ENCODE measurements at places on chromosomes 13 and 19.

DNA sequence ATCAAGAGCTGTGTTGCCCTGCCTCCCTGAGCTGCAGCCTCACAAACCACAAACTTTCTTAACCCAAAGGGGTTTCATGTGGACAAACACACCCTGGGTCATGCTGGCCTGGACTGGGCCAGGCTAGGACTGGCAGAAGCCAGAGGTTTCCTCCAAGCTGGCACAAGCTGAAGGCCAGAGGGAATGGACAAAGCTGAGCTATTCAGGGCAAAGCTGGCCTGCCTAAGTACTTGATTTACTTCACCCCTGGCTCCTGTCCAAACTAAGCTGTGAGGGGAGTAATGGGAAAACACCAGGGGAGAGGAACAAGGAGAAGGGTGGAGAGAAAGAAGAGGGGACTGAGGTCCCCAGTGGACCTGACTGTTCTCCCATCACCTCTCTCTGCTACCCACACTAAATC, 6.2 kb downstream of the CPAMD8 start:
- no peak for DNase-seq

GRCh38 chr13:105471673-105472072, 1063.8 kb downstream of the EFNB2 start:
- no peak for DNase-seq

GRCh38 chr19:55088543-55089341, 13.1 kb downstream of the EPS8L1 start:
- DNase-seq = peak; percentile 55

DNA sequence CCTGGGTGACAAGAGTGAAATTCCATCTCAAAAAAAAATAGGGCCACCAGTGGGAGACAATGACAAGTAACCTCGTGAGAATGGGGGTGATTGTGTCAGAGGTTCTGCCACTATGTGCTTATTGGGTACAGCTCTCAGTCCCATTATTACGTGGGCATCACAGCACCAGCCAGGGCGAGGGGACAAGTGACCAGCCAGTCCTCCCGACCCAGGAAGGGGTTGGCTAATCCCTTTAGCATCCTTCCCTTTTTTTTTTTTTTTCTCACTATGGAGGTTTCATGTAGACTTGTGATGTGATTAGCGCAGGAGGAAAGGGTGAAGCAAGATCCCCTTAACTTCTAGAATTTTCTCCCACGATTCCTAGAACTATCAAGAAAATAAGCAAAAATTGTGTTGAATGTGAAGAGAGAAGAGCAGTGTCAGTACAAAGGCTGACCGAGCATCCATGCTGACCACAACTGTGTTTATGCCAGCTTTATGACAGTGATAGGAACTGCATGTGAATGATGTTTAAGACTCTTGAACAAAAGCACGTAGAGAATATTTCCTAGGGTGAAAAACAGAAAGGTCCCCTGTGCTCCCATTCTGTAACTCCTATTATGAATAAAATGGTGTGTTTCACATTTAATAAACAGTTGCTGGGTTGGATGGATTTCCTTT, 50.0 kb downstream of the ALOX5AP start:
- no peak for DNase-seq

DNA sequence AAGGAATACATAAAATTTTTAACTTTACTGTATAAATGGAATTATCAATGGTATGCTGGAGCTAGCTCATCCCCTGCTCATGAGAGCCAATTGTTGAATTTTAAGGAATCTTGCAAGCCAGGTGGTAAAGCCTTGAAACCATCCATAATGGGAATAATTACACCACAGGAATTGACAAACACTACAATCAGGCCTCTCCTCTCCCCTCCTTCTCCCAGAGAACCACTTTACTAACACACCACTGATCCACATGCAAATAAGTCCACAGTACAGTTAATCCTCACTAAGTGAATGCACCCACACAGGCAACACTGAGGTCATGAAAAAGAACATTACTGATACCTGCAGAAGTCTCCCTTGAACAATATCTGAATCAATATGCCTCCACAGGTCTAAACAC, 140.5 kb downstream of the KLF12 start:
- DNase-seq = no peak

- no peak for DNase-seq
Measured at GRCh38 chr13:108574856-108575255, 54.6 kb upstream of the MYO16 start.

GRCh38 chr13:105462098-105462497, 1073.4 kb downstream of the EFNB2 start:
- DNase-seq = no peak

DNA sequence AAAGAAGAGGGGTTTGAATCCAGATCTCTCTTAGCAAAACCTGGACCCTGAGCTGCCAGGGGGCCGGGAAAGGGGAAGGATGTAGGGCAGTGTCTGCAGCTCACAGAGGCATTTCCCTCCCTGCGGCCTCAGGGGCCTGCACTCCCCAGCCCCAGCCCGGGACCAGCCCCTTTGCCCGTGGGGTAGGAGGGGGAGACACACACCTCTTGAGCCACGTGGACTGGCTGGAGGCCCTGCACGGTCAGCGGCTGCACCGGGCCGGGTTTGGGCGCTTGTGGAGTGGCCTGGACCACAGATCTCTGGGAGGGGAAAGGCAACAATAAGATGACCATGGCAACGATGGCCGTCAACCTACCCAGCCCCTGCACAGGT, 26.9 kb downstream of the RFX1 start:
- DNase-seq = no peak

- DNase-seq = peak; percentile 43
Measured at GRCh38 chr19:49497047-49497788, 984 bp downstream of the RPS11 start.

- DNase-seq = peak; percentile 45
Measured at GRCh38 chr13:100100115-100100879, 11.4 kb downstream of the PCCA start.

GRCh38 chr19:56597696-56598095, 2.6 kb downstream of the ZNF71 start:
- peak; percentile 29 for DNase-seq

DNA sequence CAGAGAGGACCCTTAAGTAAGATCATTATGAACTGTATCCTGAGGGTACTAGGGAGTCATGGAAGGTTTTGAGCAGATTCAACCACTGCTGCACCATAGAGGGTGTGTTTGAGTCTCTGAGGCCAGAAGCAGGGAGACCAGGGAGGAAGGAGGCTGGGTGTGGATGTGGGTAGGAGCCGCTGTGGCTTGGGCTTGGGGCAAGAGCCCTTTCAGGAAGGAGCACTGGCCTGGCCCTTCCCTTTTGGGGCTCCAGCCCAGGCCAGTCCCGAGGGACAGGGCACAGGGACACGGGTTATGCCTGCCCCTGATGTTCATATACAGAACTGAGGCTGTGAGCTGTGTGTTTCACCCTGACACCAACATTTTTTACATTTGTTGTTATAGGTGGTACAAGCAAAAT, 7.2 kb downstream of the CIC start:
- DNase-seq = no peak

DNA sequence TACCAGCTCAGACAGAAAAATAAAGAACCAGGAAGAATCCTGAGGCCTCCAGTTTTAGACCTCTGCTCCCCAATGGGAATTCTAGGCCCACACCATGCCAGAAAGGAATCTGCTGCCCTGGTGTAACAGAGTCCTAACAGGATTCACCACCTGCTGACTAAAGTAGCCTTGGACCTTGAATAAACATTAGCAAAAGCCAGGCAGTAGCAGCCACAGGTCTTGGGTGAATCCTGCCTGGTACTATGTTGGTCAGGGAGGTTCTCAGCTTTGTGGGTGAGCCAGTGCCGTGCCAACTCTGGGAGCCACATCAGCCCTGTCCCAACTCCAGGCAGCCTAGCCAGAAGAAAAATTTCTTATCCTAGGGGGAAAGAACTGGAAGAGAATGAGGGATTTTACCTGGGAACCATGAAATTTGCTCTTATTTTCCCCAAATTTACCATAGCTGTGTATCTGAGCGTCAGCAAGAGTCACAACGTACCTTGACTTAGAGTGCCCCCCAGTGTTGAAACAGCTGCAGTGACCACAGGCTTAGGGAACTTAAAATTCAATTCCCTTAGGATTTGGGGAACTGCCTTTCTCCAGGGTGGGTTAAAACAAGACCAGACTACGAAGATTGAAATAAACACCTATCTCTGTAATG, 1895.6 kb upstream of the PRR20A start:
- DNase-seq = no peak

- DNase-seq = no peak
Measured at GRCh38 chr13:114081761-114082681, 50.4 kb downstream of the RASA3 start.

- DNase-seq = no peak
Measured at GRCh38 chr13:72205773-72206172, 338.8 kb upstream of the DACH1 start.

- DNase-seq = no peak
Measured at GRCh38 chr19:1015782-1016646, 4.9 kb downstream of the TMEM259 start.

DNA sequence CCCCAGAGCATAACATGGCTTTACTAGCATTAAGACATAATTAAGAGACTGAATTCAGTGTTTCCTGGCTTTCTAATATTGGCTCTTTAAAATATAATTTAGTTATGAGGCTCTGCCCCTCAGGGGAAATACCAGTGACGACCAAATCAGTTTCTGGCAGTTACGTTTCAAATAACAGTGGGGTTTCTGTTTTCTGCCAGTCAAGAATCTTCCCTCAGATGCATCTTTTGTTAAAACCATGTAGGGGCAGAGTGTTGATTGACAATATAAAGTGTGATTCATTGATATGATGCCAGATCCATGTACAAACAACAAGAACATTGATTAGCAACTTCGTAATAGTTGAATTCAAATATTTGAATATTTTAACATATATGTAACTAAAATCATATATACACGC, 1169.7 kb downstream of the DIAPH3 start:
- no peak for DNase-seq

GRCh38 chr19:4278010-4278409, 1.1 kb upstream of the SHD start:
- DNase-seq = no peak

DNA sequence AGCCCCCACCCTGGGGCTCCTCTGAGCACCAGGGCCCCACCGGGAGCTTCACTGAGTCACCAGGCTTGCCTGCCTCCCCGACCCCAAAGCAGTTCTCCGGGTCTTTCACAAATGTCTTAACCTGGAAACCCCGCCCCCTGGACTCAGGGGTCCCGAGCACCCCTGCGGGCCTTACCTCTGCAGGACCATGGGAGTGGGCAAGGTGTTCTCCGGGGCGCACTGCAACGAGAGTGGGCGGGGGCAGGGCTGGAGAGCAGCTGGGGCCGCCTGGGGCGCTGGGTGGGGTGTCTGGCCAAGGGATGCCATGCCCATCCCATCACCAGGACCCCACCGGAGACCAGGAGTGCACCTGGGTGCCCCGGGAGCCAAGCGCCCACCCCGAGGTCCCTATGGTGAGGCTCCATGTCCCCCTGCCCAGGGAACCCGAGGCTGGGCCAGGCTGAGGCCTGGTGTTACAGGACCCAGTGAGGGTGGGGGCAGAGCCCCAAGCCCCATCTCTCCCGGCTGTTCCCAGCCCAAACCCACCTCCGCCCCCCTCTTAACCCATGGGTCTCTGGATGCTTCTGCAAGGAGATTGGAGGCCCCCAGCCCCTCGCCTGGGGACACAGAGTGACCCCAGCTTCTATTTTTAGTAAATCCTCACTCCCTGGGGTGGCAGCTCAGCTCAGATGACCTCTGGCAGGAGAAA, 10.9 kb downstream of the MKNK2 start:
- DNase-seq = no peak

DNA sequence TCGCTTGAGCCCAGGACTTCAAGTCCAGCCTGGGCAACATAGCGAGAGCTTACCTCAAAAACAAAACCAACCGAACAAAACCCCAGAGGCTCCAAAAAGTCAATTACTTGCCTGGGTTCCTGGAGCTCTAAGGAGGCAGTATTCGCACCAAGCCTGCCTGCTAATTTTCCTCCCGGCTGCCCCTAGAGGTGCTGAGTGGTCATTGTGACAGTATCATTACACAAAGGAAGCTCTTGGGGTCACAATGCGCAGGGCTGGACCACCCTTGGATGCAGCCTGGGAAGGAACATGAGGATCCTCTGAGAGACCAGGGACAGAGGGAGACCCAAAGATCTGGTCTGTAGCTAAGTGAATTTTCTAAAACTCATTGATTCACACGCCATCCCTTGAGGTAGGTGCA, 8.5 kb upstream of the PEX11G start:
- no peak for DNase-seq

- no peak for DNase-seq
Measured at GRCh38 chr13:76790980-76791819, 95.0 kb downstream of the KCTD12 start.

DNA sequence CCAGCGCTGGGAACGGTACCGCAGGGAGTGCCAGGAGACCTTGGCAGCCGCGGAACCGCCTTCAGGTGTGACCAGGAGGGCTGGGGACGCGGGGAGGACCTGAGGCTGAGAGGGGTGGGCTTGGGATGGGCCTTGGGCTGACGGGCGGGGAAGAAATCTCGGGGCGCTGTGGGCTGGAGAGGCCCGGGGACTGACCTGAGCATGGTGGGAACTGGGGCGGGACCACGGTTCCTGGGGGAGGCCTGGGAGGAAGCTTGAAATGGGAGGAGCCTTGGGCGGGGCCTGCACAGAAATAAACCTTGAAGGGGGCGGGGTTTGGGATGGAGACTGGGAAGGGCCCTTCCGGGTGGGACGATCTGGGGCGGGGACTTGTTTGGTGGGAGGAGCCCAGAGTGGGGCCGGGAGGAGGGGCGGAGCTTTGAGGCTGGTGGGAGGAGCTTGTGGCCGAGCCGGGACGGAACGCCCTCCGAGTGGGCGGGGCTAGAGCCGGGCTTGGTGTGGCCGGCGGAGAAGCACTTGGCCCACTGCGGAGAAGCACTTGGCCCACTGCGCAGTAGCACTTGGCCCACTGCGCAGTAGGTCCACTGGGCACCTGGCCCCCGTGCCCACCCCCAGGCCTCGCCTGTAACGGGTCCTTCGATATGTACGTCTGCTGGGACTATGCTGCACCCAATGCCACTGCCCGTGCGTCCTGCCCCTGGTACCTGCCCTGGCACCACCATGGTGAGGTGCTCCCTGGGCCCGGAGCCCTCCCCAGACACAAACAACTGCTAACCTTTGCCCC, 2.8 kb downstream of the GIPR start:
- peak; percentile 8 for DNase-seq

GRCh38 chr13:40158218-40158617, 502.8 kb downstream of the COG6 start:
- DNase-seq = no peak

DNA sequence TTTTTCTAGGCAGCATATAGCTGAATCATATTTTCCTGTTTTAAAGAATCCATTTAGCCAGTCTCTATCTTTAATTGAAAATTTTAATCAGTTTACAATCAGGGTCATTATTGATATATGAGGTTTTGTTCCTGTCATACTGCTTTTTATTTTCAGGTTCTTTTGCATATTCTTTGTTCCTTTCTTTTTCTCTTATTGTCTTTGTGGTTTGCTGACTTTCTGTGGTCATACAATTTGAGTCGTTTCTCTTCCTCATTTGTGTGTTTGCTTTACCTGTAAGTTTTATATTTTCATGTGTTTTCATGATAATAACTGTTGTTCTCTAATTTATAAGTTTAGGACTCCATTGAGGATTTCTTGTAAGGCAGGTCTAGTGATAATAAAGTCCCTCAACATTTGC, 812.6 kb downstream of the DACH1 start:
- no peak for DNase-seq
